ENCODE measurements at places on chromosomes 4 and X.

- no peak for DNase-seq
These were observed 1.0 kb downstream of the FAT4 start for GRCh38 chr4:125315576-125316400.

DNA sequence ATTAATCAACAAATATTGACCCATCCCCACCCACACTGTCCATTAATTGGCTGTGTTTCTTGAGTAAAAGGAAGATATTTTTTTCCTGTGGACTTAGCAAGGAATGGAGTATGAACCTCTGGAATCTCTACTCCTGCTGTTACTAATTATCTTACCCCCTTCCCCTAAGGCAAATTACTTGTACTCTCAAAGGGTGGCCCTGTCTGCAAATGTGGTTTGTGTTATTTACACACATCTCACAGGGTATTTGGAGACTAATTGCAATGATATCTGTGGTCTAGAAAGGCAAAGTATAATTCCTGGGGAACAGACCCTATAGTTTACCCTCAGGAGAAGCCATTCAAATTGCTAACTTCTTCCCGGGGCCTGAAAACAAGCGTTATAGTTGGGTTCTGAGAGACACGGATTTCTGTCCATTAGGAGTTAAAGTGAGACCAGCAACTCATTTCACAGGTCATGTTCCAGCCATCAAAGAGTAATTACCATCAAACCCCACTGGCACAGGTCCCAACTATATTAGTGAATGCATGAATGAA lies 133.0 kb upstream of the RASGEF1B start:
- DNase-seq = no peak

DNA sequence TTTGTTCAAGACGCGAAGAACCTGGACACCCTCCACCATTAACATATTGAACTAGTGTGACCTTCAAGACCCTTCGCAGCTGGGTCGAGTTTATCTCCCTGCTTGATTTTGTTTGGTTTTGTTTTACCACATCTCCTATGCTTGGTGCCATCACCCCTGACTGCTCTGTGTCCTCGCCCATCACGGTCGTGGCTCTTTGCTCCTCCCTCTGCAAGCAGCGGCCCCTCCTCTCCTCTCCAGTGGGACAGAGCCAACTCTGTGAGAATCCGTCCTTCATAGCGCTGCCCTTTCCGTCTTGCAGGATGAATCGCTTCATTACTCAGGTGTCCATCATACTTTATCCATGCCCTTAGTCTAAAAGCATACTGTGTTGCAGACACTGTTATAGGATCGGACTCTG lies 9.1 kb upstream of the FAM149A start:
- DNase-seq = no peak

DNA sequence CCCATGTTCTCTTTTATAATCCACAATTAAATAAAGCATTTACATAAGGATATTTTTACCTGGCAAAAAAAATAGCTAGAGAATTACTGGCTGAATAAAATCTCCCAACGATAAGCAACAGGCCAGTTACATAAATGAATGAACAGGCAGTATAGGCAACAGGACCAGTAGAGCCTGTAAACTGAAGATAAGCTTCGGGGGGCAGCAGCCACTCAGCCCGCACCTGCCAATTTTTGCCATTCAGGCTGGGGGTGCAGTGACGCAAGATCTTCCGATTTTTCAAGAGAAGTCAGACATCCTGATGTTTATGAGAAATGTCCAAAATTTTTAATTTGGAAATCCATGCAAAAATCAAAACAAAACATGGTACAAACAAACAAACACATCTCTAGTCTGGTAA lies 49.0 kb upstream of the CDKN2AIP start:
- DNase-seq = no peak

DNA sequence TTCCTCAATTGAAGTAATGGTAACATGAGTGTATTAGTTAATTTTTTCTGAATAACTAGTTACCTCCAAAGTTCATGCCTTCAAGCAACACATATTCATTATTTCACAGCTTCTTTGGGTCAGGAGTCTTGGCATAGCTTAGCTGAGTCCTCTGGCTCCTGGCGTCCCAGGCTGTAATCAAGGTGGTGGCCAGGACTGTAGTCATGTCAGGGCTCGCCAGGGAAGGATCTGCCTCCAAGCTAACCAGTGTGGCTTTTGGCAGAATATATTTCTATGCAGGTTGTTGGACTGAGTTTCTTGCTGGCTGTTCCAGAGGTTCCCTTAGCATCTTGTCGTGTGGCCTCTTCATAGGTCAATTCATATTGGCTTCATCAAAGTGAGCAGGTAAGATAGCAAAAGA lies 10.0 kb upstream of the HS3ST1 start:
- DNase-seq = no peak

GRCh38 chr4:136806844-136807243 lies 725.5 kb downstream of the PCDH18 start:
- no peak for DNase-seq

DNA sequence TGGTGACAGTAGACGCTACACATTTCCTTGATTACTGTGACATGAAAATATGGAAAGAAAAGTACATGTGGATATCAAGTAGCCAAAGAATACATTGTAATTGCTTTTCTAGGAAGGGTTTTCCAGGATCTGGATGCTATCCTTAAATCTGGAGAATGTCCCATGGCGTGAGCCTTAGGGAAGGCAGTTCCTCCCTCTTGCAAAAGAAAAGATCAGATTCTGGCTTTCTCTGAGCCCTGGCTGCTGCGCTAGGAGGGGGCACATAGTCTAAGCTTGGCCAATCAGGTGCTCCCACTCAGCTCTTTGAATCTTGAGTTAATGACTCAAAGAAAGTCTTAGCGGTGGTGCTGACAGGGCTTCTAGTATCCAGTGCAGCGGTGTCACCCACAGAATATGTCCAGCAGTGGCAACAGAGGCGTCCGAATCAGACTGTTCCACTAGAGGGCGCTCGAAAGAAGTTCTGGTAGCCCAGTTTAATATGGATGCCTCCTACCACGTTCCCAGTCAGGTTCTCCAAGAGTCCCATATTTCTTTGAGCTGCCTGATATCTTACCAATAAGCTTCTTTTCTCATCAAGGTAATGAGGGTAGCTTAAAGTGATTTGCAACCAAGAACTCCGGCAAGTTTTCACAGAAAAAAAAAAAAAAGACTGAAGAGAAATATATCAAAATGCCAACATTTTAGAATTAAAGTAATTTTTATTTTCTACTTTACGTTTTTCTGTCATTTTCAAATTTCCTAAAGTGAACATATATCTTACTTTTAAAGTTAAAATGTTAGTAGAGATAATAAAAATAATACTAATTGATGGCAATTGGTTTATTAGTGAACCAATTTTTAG lies 213.4 kb upstream of the S100G start:
- DNase-seq = peak; percentile 32

- no peak for DNase-seq
These were observed 188.9 kb upstream of the IL1RAPL1 start for GRCh38 chrX:28398342-28398741.

GRCh38 chr4:55256787-55257186 lies 89.3 kb upstream of the SRD5A3 start:
- no peak for DNase-seq

DNA sequence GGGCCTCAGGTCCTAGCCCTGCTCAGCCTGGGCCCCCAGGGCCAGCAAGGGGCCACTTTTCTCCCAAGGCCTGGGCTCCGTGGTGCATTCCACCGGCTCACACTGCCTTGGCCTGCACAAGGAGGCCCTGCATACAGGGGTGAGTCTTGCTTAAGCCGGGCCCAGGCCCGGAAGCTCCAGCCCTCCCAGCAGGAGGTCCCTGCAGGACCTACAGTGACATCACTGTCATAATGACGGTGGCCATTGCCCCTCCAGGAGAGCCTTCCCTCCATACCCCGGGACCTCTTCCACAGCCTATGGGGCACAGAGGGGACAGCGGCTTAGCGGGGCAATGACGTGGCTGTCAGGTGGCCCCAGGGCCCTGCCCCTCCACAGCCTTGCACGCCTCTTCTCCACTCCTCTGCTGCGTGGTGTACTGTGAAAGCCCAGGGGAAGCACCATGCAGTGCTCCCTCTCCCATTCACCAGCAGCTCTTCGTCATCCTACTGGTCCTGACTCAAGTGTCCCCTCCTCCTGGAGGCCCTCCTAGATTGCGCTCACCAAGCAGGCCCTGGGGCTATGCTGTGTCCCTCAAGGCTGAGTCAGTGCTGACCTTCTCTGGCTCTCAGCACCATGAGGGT lies 32.3 kb upstream of the AFAP1 start:
- DNase-seq = no peak

GRCh38 chrX:27890611-27891010 lies 82.8 kb downstream of the MAGEB10 start:
- DNase-seq = no peak

DNA sequence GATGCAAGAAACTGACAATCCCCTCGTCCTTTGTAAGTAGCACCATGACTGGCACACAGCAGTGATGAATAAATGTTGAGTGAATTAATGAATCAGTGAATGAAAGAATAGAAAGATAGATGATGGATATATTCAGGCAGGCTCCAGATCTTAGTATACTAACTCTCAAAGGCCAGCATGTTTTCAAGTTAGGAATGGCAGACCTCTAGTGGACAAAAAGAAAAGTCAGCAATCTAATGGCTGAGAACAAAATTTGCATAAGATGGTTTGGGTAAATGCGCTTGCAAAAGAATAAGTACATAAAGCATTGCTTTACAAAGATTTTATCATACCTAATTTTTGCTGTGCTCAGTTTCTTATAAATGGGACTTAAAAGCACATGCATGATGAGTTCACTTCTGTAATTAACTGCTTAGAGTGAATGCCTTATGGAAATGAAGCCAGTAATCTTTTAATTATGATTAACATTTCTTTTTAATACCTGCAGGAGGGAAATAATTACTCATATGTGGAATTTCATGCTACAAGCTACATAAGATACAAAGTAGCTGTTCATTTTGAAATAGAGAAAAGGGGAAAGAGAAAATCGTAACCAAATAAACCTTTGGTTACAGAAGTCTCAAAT lies 126.9 kb upstream of the GPRIN3 start:
- no peak for DNase-seq

GRCh38 chr4:112036886-112037285 lies 108.4 kb upstream of the FAM241A start:
- DNase-seq = no peak

- no peak for DNase-seq
These were observed 166.5 kb downstream of the DHRSX start for GRCh38 chrX:2334237-2334636.

GRCh38 chr4:38111024-38111423 lies 150.8 kb downstream of the PTTG2 start:
- DNase-seq = no peak

GRCh38 chr4:98786866-98787265 lies 128.5 kb upstream of the TSPAN5 start:
- DNase-seq = no peak

- DNase-seq = no peak
These were observed 339.8 kb downstream of the PCDH7 start for GRCh38 chr4:31059753-31060522.

DNA sequence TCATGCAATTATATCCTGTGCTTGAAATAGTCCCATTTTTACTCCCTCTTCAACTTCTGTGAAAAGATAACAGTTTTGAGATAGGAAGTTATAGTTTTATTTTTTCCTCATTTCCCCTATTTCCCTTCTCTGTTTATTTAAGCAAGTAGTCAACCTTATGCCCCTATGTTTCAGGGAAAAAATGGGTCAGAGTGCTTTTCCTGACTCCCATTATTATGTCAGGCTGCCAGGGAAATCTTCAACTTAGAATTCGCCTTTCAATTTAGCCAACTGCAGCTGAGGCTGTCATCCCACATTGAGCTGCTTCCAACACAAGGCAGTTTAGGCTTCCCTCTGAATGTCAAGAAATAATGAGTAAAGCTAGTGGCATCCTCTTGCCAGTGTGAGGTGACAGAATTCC lies 42.3 kb downstream of the NXT2 start:
- DNase-seq = no peak

GRCh38 chrX:149540131-149540620 lies 636 bp upstream of the EOLA1 start:
- DNase-seq = no peak

GRCh38 chr4:11700751-11701226 lies 272.1 kb upstream of the HS3ST1 start:
- no peak for DNase-seq

DNA sequence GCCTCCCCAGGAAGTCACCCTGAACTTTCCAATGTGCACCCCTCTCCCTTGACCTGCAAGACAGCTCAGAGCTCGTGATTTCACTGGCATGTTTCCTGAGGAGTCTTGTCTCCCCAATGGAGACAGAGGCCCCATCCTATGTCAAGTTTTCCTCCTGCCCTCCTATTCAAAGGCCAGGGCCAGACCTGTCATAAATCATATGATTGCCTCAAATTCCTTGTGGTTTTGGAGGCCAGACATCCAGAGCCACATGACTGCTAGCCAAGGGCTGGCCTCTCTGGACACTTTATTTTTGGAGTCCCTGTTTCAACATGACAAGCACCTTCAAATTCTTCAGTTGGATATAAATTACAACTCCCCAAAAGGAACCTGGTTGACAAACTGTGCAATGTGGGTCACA lies 76.0 kb upstream of the TFDP3 start:
- DNase-seq = no peak

- no peak for DNase-seq
These were observed 480.4 kb downstream of the ACTRT1 start for GRCh38 chrX:127571834-127572233.

DNA sequence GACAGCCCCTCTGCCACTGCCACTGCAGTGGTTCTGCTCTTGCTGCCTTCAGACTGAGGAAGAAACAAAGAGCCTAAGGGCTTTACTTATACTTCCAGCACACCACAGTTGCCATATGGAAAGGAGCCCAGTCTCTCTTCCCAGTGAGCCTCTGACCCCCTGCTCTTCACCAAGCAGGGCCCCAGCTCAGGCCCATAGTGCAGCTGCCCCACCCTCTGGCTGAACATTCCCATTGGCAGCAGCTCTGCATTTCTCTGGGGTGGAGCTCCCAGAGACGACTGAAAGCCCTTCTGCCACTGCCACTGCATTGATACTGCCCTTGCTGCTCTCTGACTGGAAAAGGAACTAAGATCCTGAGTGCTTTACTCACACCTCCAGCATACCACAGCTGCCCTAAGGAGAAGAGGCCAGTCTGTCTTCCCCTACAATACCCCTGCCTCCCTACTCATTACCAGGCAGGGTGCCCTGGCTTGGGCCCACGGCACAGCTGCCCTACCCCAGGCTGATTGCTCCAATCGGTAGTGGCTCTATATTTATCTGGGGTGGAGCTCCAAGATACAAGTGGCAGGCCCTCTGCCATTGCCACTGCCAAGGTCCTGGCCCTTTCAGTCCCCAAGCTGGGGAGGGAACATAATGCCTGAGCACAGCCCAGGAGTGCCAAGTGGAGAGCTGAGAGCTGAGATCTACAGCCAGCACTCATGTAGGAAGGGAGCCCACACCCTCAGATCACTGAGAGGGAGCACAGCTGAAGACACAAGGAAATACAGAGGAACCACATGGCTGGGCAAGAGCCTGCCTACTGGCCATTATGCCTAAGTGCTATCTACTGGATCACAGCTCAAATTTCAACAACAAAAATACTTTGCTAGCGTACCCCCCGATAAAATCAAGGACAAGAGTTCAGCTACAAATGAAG lies 36.0 kb downstream of the AWAT2 start:
- no peak for DNase-seq

GRCh38 chrX:19825271-19825670 lies 62.1 kb downstream of the SH3KBP1 start:
- DNase-seq = no peak

Measured in Panc1 (cell line).